Globus pallidus (tissue), 1 donor: ENCODE measurements at places on chromosomes 12 and 14.

DNA sequence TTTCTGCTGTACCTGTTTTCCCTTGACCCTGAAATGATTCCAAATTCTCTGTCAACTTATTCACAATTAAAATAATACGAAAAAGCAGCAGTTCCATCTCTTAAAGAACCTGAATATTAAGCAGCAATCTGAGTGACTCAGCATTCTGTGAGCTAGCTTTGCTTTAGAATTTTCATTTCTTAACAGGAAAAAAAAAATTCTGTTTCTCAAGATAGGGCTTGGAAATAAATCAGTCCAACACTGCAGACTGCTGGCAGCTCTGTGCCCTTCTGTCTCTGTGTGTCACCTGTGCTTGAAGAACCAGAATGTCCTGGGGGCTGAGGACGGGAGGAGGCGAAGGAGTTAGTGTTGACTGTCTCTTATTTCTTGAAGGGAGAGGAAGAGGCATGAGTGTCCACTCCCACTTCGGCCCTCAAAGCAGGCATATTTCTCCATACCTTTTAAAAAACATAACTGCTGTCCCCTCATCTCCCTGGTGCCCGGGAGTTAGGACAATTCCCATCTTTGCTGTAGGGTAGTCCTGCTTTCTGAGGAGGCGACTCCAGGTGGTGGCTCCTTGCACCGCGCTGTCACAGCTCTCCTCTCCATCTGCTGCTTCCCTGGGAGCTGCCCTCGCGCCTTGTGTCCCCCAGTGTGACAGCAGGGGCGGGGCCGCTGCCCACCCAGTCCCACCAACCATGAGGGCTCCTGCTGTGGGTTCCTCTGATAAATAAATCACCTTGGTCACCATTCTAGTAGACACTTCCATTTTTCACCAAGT lies 203.1 kb downstream of the CALM1 start:
- peak; percentile 63 for DNase-seq

DNA sequence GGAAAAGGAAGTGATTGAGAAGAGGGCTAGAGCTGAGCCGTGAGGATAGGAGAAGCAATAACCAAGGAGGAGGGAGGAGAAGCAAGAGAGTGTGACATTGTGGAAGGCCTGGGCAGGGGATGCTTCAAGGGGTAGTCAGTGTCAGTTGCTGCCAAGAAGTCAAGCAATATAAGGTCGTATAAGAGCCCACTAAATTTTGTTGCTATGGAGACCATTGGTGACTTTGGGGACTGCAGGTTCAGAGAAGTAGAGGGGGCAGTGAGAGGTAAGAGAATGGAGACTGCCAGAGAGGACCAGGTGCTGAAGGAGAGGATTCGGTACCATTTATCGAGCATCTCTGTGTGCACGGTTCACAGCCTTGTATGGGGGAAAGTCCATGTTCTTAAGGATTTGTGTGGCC lies 3.1 kb upstream of the ATXN3 start:
- DNase-seq: no peak

- DNase-seq: no peak
These were observed 2.0 kb downstream of the ZBTB25 start for GRCh38 chr14:64501411-64502171.

DNA sequence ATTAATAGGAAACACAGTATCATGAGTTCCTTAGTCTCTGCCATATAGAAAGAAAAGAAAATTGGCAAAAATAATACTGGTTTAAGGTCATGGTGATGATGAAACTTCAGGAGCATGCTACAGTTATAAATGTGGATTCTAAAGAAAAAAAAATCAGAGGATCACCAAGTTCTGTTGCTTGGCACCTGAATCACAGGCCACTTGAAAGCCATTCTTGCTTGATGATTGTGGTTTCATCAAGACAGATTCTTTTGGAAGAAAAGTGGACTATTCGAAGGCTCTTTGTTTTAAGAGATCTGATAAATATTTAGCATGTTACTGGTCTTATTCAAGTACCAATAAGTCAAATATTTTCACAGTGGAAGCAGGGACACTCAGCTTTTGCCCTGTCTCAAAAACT lies 148.9 kb downstream of the SAMD4A start:
- no peak for DNase-seq

DNA sequence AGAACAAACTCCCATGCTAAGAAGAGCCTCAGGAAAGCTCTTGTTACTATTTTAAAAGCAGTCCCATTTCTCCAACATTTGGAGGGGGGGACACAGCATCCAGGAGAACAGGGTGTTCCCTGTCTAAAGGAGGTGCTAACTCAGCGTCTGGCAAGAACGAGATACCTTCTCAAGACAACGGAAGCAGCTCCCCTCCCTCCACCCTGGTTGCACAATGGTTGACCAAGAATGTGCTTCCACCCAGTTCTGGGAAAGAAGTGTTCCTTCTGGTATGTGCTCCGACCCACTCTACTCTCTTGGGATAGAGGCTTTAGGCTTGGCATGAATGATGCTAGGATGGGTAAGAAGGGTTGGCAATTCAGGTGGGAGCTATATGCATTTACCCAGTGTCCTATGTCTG lies 1.5 kb upstream of the KRT6A start:
- no peak for DNase-seq

DNA sequence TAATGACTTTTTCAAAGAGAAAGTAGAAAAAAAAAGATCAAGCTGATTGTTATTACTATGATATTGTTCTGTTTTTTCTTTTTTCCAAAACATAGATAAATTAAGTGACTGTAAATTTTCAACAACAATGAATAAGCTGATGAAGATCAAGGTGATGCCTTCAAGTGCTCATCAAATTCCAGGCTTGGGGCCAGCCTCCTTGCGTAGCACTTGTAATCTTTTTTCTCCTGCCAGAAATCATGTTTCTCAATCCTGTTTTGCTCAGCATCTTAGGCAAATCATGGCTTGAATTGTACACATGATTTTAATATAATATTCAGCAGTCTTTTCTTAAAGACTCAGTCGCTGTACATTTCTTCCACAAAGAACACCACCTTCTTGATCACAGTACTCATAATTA lies 333.2 kb downstream of the NPAS3 start:
- DNase-seq: no peak

DNA sequence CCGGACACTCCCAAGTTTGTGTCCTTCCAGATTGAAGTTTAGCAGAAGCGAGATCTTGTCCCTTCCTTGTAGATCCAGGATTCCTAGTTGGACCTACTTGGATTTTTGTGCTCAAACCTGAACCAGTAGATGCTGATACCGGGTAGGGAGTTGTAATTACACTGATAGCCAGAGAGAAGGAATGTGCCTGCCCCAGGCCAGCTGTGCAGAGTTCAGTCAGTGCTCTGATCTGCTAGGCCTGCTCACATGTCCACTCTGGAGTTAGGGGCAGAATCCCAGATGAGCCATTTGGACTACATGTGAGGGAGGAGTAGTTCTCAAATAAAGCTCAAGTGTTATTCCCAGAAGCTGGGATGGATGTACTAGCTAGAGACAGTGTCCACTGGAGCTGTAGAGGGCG lies 65.7 kb downstream of the PRKCH start:
- no peak for DNase-seq
